ENCODE measurements at places on chromosomes 2 and 18.

- DNase-seq: no peak
Observed at GRCh38 chr2:68103030-68103708, 40.4 kb upstream of the C1D start.

DNA sequence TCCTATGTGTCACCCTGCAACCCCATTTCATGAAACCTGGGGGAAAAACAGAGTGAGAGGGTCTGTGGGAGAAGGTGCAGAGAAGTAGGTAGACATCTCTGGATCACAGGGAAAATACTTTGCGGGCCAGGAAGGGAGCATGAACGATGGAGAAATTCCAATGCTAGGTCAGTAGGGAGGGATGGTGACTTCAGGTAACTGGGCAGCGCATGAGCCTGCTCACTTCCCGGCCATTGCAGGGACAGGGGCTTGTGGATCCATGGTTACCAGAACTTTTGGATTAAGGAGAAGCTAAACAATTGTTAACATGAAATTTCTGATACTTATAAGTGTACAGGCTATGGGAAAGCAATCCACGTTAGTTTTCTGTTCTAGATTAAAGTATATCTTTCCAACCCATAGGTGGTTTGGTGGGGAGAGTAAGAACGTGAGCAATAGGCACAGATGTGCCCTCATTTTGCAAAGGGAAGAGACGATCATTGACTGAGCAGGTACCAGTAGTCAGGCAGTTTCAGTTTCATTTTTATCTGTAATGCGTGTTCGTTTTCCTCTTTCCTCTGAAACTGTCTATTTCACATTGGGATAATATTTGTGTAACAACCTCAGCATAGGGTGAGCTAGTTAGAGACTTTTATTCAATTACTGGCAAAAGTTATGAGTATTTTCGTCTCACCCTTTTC, 65.0 kb downstream of the NYAP2 start:
- DNase-seq: peak; percentile 45

DNA sequence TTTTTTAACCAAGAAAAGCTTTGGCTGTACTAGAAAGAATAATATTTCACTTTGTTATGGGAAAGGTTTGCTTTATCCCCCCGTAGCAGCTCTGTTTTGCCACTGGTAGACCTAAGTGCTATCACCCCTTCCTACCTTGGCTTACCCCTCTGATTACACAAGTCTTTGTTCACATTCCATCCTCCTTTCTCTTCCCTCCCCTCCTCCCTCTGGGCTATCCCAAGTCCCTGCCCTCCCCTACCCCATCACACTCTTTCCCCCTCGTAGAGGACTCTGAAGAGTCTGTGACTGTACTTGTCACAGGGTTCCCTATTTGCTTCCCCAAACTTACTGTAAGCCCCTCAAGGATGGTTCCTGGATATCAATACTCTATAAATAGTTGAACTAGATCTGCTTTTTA, 152.9 kb upstream of the NOSTRIN start:
- DNase-seq: no peak

DNA sequence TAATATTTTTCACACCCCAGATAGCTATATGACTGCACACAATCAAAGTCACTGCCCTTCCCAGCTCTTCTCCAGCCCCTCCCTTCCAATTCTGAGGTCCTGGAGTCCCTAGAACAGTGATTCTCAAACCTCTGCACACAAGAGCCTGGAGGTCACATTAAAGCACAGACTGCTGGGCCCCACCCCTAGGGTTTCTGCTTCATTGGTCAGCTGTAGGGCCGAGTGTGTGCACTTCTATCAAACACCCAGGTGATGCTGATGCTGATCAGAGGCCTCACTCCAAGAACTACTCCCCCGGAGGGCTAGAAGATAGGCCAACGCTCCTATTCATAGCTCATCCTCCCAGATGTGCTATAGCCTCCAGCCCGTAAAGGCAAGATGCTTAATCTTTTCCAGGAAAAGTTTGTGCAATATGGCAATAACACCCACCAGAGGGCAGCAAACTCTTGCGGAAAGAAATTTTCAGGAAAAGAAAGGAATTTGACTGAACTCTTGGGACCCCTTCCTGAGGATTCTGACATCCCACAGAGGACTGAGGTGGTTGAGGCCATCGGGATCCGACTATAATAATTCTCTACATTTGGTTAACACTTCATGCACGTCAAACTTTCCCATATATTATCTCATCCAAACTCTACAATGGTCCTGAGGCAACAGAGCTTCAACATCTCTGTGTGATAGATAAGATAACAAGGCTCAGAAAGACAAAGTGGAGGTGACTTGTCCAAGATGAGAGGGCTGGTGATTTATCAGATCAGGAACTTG, 194.2 kb upstream of the PKDCC start:
- no peak for DNase-seq

- no peak for DNase-seq
Observed at GRCh38 chr18:45370255-45371010, 244.8 kb upstream of the SLC14A2 start.

DNA sequence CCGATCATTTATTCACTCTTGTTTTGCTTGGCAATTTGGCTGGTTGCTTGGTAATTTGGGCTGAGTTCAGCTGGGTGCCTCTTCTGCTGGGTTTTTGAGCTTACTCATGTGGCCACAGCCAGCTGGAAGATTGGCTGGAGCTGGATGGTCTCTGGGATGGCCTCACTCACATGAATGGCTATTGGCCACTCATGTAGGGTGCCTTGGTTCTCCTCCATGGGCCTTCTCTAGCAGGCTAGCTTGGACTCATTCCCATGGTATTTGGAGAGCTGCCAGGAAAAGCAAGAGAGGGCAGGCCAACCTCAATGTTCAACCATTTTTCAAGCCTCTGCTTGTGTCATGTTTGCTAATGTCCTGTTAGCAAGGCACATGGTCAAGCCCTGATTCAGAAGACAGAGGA, 16.9 kb downstream of the ZAP70 start:
- DNase-seq: no peak

- DNase-seq: no peak
Observed at GRCh38 chr2:176067589-176068418, 16.0 kb downstream of the EVX2 start.

- no peak for DNase-seq
Observed at GRCh38 chr2:21194858-21195271, 71.1 kb downstream of the TDRD15 start.

DNA sequence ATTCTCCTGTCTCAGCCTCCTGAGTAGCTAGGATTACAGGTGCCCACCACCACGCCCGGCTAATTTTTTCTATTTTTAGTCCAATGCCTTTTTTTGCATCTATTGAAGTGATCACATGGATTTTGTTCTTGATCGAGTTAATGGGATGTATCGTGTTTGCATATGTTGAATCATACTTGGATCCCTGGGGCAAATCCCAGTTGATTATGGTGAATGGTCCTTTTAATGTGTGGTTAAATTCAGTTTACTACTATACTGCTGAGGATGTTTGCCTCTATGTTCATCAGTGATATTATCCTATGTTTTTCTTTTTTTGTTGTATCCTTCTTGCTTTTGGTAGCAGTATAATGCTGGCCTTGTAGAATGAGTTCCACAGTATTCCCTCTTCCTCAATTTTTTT, 8.2 kb upstream of the TTC21B start:
- no peak for DNase-seq

GRCh38 chr2:171487803-171488259, 34.4 kb upstream of the CYBRD1 start:
- no peak for DNase-seq

DNA sequence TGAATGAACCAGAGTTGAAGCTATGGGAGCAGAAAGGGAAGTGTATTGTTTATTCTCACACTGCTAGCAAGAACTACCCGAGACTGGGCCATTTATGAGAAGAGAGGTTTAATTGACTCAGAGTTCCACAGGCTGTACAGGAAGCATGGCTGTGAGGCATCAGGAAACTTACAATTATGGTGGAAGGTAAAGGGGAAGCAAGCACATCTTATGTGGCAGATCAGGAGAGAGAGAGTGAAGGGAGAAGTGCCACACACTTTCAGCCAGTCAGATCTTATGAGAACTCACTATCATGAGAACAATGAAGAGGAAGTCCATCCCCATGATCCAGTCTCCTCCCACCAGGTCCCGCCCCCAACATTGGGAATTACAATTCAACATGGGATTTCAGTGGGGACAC, 383.2 kb upstream of the SLC14A2 start:
- no peak for DNase-seq

- no peak for DNase-seq
Observed at GRCh38 chr2:72515696-72516095, 310.1 kb downstream of the EXOC6B start.

DNA sequence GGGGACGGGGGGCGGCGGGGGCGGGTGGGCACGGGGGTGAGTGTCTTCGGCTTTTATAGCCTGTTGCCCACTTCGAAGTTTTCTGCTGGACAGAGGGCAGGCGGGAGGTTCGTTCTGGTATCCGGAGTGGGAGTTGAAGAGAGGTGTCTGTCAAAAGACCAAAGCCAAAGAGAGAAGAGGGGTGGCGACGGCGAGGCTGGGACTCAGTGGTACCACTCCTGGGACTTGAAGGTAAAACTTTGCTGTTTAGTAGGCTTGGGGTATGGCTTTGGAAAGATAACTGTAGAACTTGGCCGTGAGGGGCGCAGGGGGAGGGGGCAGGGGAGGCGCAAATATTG, 215.8 kb upstream of the DTNA start:
- no peak for DNase-seq

- DNase-seq: no peak
Observed at GRCh38 chr2:9755638-9756037, 87.6 kb upstream of the TAF1B start.

DNA sequence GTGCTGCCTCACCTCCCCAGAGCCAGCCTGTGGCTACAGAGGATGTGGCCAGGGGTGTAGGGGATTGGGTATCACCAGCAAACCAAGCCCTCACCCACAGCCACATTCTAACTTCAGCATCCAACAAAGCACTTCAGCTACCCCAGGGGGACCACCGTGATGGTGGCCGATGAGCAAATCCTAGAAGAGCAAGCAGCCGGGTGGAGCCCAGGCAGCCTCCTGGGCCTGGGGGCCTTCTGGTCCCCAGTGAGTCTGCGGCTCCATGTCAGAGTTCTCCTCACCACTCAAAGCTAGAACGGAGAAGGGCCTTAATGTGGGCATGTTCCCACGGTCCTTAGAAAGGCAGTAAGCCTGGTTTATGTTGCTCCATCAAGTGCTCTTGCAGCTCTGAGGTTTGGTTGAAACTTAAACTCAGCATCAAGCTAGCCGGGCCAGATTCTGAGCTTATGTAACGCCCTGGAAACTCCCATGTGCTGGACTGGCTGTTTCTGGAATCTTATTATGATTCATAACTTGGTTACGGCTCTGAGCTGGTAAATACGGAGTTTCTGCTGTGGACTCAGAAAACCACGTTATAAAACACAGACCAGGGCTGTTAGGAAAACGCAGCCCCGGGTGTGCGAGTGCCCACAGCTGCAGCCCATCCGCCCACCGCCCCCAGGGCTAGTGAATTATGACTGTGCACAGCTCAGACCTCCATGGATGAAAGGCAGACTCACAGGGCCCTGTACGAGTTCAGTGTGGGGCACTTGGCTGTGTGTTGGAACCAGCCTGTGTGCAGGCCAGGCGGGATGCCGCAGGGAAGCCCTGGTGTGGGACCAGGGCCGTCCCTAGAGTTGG, 99.8 kb downstream of the SEPTIN10 start:
- no peak for DNase-seq

DNA sequence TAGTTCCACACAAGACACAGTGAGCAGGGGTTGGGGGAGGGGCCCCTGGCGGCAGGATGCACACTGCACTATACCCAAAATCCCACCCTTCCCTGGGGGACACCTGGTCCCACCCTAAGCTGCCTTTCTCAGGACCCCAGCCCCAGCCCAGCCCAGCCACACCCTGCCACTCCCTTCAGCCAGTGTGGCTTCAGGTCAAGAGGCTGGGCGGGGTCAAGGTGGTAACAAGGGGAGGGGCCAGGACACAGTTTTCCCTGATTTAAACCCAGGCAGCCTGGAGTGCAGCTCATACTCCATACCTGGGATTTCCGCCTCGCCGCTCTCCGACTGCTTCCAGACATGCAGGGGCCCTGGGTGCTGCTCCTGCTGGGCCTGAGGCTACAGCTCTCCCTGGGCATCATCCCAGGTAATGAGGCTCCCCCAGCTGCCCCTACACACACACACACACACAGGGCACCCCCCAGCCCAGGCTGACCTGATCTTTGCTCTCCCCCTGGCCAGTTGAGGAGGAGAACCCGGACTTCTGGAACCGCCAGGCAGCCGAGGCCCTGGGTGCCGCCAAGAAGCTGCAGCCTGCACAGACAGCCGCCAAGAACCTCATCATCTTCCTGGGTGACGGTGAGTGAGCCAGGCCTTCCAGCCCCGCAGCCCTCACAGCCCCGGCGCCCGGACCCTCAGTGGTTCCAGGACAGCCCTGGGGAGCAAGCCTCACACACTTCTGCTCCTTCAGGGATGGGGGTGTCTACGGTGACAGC, at the start of gene ALPG:
Gene ALPG, plus strand, starts transcription at position 289 of the 755 bp plus-strand sequence. Its CDS starts 51 bp downstream, at position 340.
- DNase-seq: no peak

GRCh38 chr2:37102588-37102987, 18.3 kb downstream of the GPATCH11 start:
- no peak for DNase-seq

- DNase-seq: no peak
Observed at GRCh38 chr2:100470898-100471514, 724 bp downstream of the NMS start.

- no peak for DNase-seq
Observed at GRCh38 chr2:22822835-22823234, 562.1 kb upstream of the KLHL29 start.

DNA sequence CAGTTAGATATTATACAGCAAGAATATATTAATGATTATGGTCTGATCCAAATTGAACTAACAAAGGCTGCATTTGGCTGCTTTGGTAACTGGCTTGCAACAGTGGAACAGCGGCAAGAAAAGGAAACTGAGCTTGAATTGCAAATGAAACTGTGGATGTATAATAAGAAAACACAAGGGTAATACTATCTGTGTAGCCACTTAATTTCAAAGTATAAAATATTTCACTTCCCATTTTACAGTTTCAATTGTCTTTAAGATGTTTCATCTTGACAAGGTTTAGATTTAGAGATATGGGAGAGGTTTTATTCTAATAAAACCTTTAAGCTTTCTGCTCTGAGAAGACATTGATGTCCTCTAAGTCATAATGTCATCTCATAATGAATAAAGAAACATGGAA, 23.8 kb downstream of the WDR75 start:
- DNase-seq: no peak

DNA sequence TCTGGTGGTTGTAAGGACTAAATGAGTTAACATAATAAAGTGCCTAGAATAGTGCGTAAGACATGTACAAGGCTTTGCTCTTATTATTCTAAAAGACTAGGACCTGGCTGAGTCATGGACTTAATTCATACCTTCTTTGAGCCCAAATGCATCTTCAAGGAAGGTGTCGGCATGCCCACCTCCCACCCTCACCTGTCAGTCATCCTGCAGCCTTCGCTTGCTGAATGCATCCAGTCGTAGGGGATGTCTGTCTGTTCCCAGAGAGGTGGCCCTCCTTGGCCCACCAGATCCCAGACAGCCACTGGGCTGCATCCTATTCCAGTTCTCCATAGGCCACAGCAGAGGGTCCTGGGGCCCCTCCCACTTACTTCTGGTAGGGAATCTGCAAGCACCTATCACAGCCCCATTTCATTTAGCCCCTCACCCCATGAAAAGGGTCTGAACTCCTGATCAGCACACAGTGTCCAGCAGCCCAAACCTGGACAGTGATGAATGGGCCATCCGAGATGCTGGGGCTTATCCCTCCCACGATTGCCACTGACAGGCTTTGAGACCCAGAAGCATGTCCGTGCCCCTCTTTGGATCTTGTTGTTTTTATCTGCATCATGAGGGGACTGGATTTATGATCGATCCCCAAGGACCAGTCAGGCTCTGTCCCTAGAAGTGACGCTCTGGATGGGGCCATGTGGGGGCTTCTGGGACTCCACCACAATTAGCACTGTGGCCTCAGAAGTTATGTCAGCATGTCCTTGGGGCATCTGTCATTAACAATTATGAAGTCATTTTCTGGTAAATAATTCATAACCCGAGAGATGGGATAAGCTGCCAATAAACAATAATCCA, 101.1 kb downstream of the KLHL29 start:
- no peak for DNase-seq
